ENCODE measurements at places on chromosomes 4 and X.
A peak's percentile ranks its signal among the peaks of the same experiment; 100 is the strongest.

DNA sequence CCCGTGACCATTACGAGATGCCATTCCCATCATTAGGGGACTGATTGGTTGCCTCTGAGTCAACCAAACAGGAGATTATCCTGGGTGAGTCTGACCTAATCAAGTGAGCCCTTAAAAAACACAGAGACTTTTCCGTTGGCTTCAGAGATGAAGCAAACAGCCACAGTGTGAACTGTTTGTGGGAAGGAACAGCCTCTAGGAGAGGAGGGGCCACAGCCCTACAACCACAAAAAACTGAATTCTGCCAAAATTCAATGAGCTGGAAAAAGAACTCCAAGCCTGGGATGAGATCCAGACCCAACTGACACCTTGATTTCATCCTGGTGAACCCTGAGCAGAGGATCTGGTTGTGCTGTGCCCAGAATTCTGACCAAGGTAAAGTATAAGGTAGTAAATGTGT lies 31.3 kb upstream of the TBL1X start:
- no peak for DNase-seq

DNA sequence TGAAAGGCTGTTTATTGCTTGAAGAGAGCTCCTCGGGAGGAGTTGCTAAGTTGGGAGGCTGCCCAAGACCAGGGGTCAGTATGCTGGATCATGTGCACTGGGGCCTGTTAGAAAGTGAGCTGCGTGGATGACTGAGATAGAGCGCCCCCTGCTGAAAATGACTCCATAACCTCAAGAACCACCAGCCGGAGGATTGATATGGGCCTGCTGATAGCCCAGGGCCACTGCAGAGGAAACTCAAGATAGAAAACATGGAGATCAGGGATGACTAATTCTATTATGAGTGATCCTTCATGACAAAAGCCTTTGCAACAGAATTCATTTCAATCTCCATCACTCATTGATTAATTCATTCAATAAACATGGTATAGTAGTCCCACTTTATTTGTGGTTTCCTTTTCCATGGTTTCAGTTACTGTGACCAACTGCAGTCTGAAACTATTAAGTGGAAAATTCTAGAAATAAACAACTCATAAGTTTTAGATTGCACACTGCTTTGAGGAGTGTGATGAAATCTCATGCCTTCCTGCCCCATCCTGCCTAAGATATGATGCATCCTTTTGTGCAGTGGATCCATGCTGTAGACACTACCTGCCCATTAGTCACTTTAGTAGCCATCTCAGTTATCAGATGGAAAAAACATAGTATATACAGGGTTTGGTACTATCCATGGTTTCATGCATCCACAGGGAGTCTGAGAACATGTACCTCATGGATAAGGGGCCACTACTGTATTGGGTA lies 126.7 kb upstream of the MBNL3 start:
- DNase-seq = peak; percentile 3

- DNase-seq = no peak
Observed at GRCh38 chrX:14038375-14039085, 8.8 kb upstream of the GEMIN8 start.

DNA sequence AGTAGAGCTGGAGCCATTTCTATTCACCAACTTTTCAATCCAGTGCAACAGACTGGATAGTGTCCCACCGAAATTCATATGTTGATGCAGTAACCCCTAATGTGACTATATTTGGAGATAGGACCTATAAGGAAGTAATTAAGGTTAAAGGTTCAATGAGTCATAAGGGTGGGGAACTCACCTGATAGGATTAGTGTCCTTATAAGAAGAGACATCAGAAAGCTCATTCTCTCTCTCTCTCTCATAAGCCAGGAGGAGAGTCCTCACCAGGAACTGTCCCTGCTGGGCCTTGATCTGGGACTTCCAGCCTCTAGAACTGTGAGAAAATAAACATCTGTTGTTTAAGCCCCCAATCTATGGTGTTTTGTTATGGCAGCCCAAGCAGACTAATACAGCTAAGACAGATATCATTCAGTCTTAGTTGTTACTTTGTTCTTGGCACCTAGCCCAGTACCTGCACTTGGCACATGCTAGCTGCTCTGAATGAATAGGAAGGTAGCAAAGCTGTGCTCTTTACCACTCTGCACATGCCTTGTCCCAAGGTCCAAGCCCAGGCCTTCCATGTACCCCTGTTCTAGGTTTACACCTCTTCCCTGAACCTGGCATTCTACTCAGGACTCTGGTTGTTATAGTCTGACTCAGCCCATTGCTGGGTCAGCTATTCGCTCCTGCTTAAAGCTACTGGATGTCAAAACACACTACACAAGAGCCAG lies 19.2 kb upstream of the BRS3 start:
- DNase-seq = no peak

GRCh38 chr4:75229806-75230570 lies 284.2 kb downstream of the RCHY1 start:
- DNase-seq = no peak

GRCh38 chrX:114015966-114016365 lies 567.9 kb upstream of the HTR2C start:
- DNase-seq = no peak

- DNase-seq = no peak
Observed at GRCh38 chrX:152918707-152919106, 20.8 kb downstream of the ZNF185 start.

DNA sequence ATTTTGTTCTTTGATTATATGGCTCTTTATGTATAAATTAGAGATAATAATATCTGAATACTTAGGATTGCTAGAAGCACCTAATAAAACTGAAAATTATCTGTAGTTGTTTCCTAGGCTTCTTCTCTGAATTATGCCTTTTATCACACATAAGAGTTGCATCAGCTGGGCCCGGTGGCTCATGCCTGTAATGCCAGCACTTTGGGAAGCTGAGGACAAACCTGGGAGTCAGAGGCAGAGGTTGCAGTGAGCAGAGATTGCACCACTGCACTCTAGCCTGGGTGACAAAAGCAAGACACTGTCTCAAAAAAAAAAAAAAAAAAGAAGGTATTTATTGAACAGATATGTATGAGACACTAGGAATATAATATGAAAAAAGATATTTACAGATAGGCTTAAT lies 773.5 kb upstream of the AGA start:
- DNase-seq = no peak

- no peak for DNase-seq
Observed at GRCh38 chrX:10579112-10580011, 41.0 kb downstream of the MID1 start.

- no peak for DNase-seq
Observed at GRCh38 chr4:128386761-128387599, 99.4 kb upstream of the PGRMC2 start.
